Heart right ventricle (tissue), 16 donors: ENCODE measurements at places on chromosomes 5 and 9.

DNA sequence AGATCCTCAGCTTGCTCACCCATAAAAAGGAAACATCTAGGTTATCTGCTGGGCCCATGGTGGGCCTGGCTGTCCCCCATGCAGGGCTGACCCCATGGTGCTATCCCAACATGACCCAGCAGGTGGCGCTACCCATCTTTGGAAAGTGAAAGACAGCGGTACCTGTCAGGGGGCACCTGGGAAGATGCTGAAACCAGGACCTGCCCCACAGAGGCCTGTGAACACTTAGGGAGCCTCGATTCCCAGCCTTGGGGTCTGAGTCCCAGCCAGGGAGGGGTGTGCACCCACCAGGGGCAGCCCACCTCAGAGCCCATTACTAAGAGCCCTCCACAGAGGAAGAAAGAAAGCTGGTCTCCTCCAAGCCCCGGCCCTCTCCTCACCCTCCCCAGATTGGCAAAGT is 46.6 kb upstream of the IPPK start:
- peak; percentile 72 for DNase-seq

DNA sequence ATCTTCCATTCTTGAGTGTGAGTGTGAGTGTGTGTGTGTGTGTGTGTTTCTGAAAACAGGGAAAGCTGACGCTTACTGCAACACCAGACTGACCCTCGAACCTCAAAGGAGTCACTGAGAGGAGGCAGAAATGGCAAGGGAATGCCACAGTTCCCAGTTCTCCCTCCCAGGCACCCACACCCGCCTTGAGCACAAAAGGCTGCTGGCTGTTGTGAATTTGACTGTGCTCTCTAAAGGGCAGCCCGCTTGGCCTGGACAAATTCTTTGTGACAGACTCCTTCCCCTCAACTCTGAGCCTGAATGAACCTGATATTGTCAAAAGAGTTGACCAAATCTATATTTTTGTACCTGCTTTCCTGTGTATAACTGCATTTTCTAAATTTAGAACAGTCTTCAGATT is 245.7 kb upstream of the IRX2 start:
- DNase-seq, result no peak

DNA sequence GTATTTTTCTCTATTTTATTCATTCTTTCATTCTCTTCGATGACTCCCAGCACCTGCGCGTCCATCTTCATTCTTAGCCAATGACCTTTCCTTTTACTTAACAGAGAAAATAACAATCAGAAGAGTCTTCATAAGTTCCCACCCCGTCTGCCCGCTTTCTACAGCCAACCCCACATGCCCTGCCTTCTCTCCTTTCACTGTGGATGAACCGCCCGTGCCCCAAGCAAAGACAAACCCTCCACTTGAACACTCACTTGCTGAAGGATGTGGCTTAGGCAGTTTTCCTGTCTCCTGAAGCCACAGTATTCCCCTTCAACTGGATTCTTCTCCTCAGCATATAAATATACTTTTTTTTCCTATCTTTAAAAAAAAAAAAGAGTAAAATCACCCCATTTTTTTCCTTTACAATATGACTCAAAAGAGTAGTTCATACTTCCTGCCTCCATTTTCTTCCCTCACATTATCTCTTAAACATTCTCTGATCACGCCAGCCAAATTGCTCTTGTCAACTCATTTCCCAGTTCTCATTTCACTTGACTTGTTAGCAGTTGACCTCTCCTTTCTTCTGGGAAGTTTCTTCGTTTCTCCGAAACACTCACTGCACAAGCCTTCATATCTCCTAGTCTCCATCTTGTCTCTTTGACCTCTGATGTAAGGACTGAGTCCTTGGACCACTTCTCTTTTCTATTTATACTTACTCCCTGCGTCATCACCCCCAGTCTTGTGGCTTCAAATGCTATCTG is 11.1 kb downstream of the NIPSNAP3B start:
- DNase-seq, result peak; percentile 36

- no peak for DNase-seq
Measured at GRCh38 chr5:55860288-55860687, 9.1 kb downstream of the IL31RA start.

DNA sequence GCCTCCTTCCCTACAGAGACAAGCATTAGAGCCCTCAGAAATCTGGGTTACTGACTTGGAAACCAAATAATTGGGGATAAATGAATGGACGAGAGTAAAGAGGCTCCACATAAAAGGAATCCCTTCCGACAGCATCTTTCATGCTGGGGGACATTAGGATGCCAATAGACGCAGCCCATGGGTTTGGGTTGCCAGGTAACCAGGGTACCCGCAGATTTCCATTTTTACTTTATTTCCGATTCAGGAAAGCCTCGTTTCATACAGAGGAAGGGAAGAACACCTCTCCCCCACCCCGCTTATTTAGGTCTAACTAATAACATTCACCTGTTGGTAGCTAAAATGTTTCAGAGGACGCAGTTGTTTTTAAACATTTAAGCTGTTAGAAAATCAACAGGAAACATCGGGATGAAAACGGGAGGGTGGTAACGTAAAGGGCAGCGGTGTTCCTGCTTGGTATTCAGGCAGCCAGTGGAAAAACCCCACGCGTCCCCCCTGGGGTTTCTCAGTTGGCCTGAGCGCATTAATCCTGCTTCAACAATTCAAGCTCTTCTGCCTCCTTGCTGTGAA is 179.5 kb downstream of the YTHDC2 start:
- DNase-seq, result no peak

GRCh38 chr9:3455094-3455493 is 70.7 kb downstream of the RFX3 start:
- DNase-seq, result no peak

GRCh38 chr5:5356765-5357164 is 65.7 kb upstream of the ICE1 start:
- no peak for DNase-seq

DNA sequence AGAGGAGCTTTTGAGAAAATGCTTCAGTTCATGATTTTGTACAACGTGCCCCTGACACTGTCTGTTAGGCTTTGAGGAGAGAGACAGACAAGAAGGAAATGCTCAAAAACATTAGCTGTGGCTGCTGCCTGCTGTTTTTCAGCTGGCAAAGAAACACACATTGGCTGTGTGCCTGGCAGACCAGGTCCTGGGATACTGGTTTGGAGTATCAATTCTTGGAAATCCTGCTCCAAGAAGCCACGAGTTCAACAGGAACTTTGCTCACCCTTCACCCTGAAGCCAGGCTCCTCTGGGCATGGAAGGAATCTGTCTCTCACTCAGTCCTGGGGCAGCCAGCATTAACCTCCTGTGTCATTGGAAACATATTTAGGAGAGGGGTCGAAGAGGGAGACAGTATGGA is 245.5 kb downstream of the AUH start:
- DNase-seq, result no peak

- DNase-seq, result no peak
Measured at GRCh38 chr5:102981957-102982635, 137.8 kb downstream of the GIN1 start.

DNA sequence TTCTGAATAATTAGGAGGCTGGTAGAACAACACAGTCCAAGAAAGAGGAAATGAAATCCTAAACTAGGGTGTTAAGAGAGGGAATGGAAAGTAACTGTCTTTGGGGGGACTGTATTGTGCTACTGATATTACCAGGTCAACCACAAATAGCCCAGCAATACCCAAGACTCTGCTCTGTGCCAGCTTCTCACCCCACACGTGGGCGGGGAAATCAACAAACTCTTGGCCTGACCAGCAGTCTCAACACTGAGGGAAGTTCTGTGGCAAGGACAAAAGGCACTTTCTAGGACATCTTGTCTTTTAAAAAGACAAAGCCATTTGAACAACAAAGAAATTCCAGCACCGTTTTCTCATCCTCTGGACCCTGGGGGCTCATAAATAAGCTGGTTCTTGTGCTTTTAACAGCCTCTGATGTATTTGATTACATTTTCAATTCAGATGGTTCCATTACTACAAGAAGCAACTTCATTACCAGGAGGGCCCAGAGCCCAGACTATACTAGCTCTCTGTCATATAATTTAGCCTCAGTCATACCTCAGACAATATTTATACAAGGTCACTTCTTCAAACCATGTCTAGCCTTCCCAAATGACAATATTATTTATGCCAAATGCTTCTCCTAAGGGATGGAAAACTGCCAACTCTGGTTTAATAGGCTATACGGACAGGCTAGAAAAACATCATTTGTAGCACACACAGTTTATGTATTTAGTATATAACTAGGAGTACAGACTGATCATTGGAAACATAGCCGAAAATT is 297.8 kb downstream of the CWC27 start:
- DNase-seq, result no peak

GRCh38 chr5:135467871-135468485 is 15.8 kb upstream of the TIFAB start:
- no peak for DNase-seq

GRCh38 chr9:134190232-134191121 is 26.1 kb upstream of the RNU6ATAC start:
- DNase-seq, result no peak

DNA sequence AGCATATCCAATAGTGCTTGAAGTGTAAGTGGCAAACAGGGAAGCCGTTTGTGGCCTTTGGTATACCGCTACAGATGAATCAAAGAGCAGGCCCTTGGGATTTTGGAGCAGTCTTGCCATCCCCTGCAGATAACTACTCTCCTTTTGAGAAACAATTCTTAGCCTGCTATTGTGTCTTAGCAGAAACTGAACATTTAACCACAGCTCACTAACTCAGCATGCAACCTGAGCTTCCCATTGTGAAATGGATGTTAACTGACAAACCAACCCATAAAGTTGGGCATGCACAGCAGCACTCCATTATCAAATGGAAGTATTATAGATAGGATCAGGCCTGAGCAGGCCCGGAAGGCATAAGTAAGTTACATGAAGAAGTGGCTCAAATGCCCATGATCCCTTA is 315.3 kb upstream of the PTGER4 start:
- DNase-seq, result no peak

DNA sequence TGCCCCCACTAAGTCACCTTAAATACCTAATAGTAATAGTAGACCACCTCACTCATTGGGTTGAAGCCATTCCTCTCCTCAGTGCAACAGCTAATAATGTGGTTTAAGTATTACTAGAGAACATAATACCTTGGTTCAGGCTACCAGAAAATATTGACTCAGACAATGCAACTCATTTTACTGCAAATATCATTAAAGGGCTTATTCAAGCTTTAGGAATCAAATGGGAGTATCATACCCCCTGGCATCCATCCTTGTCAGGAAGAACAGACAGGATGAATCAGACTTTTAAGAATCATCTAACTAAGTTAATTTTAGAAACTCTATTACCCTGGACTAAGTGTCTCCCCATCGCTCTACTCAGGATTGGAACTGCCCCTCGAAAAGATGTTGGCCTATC is 6.8 kb upstream of the RNF180 start:
- no peak for DNase-seq

- DNase-seq, result no peak
Measured at GRCh38 chr9:125343518-125344275, 82.1 kb downstream of the GAPVD1 start.

GRCh38 chr9:127463911-127464310 is 12.6 kb downstream of the LRSAM1 start:
- DNase-seq, result peak; percentile 55

- no peak for DNase-seq
Measured at GRCh38 chr9:129868872-129869486, 33.7 kb downstream of the USP20 start.

- no peak for DNase-seq
Measured at GRCh38 chr9:2043881-2044462, 28.8 kb downstream of the SMARCA2 start.

DNA sequence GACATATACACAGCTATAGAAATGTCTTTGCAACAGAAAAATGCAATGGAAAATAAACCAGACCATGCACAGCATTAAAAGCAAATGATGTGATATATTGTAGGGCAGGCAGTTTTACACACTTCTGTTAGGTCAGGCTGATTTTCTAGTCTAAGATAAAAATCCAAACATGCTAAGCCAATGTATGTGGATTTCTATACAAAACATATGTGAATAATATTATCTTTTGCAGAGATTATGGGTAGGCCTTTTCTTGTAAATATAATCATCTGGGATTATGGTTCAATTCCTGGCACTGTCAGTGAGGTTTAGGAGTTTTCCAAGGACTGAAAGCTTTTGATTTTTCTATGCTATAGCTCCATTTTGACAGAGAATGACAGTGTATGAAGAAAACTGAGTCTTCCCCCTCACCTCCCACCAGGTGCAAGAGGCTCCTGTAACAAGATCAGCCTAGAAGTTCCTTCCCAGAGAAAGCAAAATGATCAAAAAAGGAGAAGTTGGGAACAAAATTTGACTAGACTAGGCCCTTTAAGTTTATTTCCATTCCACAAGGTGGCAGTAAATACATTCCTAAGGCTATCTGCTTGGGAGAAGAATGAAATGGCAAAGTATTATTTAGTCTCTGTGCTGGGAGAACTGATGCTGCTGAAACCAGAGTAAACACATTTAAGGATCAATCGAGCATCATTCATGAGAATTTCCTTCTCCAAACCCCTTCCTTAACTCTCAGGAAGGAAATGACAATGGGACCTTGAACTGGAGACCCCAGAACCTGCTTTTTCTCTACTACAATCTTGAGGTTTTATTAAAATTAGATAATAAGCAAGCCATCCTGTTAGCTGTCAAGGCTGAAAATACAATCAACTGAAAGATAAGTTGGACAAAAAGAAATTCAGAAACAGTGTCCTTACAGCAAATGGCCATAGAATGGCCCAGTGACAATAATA is 133.0 kb upstream of the TUT7 start:
- DNase-seq, result no peak

DNA sequence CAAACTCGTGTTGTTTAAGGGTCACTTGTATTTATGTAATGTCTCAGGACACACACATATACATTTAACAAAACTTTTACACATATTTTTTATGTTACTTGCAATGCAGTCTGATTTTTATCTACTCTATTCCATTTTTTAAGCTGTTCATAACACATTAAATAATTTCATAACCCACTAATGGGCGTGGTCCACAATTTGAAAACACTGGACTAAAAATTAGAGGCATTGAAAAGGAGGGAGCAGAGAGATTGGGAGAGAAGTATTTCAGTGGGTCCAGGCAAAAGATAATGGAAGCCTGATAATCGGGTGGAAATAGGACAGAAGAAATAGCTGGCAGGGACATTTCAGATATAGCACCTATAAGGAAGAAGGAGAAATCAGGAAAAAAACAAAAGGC is 597.3 kb upstream of the CLINT1 start:
- DNase-seq, result no peak

DNA sequence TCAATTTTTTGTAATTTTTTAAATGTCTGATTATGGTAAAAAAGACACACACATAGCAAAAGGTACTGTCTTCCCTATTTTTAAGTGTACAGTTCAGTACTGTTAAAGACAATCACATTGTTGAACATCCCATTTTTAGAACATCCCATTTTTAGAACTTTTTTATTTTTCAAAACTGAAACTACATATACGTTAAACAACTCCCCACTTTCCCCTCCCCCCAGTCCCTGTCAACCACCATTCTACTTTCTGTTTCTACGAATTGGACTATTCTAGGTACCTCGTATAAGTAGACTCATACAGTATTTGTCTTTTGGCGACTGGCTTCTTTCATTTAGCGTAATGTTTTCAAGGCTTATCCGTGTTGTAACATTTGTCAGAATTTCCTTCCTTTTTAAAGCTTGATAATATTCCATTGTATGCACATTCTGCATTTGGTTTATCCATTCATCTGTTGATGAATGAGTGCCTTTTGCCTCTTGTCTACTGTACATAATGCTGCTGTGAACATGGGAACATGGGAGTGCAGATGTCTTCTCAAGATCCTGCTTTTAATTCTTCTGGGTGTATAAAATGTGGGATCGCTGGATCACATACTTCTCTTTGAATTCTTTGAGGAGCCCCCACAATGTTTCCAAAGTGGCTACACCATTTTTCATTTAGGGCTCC is 154.0 kb downstream of the PIK3R1 start:
- DNase-seq, result no peak

- DNase-seq, result no peak
Measured at GRCh38 chr9:95090871-95091577, 226.5 kb downstream of the FANCC start.

GRCh38 chr9:113594484-113595299 is 131.2 kb downstream of the RGS3 start:
- DNase-seq, result no peak
